ENCODE measurements at places on chromosomes 3 and 15.

DNA sequence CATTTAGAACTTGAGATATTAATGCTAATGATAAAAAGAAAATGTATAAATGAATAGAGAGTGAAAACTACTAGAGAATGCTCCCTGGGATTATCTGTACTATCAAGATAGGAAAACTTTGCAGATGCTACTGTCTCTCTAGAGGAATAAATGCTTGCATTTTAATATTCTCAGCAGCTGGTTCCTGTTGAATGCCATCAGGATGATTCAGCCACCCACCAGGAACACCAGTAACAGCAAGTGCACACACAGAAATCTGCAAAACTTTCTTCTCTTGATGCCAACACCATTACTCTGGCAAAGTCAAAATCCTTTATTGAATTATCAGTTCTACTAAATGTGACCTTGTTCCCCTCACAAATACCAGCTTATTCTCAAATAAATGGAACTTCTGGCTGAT is 148.4 kb downstream of the TIGIT start:
- no peak for DNase-seq

DNA sequence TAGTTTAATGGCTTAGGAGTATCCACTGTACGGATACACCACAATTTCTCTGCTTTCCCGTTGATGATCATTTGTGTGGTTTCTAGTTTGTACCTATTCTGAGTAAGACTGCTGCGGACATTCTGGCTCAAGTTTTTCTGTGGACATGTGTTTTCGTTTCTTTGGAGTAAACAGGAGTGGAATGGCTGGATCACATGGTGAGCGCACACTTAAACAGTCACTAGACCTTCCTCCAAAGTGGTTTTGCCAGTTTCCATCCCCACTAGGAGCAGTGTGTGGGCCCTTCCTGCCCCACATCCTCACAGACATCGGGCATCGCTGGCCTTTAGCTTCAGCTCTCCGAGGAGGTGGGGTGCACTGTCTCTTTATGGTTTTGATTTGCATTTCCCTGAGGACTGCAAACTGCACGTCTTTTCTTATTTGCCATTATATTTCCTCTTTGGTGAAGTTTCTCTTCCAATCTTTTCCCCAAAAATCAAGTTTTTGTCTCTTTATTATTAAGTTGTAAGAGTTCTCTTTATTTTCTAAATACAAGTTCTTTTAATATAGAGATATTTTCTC is 94.1 kb downstream of the VGLL4 start:
- no peak for DNase-seq

GRCh38 chr15:69973102-69973714 is 124.5 kb downstream of the TLE3 start:
- no peak for DNase-seq

DNA sequence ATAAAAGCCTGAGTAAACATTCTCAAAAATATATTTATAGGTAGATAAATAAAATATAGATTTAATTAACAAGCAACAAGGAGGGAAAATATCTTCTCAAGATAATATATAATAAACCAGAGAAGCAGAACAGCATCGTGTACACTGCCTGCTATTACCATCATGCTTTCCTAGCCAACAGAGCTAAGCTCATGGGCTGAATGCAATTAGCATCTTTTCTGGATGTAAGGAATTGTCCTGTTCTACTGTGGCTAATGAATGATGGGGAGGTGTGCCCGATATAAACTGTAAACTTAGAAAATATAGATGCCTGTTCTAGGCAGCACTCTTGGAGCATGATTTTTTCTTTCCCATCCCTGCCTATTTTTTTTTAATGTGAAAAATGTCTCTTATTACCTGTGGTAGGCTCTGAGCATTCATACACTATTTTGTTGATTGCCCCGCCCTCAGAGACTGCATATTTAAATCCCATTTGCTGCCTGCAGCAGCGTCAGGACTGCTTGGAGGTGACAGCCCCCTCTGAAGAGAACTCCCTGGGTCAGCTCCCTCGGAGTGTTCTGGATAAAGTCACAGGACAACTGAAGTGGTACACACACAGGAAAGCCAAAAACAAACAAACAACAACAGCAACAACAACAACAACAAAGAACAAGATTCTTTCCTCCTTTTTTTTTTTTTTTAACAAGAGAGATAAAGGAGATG is 312.3 kb downstream of the SATB1 start:
- no peak for DNase-seq

DNA sequence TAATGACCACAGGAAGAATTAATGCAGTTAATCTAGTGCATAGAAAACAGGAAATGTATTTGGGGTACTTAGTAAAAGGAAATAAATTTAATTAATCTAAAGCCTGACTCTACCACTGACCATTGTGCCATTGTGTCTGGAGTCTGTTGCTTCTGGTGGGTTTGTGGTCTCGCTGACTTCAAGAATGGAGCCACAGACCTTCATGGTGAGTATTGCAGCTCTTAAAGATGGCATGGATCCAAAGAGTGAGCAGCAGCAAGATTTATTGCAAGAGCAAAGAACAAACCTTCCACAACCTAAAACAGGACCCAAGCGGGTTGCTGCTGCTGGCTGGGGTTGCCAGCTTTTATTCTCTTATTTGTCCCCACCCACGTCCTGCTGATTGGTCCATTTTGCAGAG is 711.5 kb upstream of the LMCD1 start:
- no peak for DNase-seq

GRCh38 chr3:117734496-117734895 is 1024.9 kb downstream of the TUSC7 start:
- no peak for DNase-seq

Data from activated naive CD4-positive, alpha-beta T cell (primary cell).